CD4-positive, alpha-beta T cell treated with Interleukin-15 for 1 hour (primary cell): ENCODE measurements at places on chromosomes 5 and 9.

DNA sequence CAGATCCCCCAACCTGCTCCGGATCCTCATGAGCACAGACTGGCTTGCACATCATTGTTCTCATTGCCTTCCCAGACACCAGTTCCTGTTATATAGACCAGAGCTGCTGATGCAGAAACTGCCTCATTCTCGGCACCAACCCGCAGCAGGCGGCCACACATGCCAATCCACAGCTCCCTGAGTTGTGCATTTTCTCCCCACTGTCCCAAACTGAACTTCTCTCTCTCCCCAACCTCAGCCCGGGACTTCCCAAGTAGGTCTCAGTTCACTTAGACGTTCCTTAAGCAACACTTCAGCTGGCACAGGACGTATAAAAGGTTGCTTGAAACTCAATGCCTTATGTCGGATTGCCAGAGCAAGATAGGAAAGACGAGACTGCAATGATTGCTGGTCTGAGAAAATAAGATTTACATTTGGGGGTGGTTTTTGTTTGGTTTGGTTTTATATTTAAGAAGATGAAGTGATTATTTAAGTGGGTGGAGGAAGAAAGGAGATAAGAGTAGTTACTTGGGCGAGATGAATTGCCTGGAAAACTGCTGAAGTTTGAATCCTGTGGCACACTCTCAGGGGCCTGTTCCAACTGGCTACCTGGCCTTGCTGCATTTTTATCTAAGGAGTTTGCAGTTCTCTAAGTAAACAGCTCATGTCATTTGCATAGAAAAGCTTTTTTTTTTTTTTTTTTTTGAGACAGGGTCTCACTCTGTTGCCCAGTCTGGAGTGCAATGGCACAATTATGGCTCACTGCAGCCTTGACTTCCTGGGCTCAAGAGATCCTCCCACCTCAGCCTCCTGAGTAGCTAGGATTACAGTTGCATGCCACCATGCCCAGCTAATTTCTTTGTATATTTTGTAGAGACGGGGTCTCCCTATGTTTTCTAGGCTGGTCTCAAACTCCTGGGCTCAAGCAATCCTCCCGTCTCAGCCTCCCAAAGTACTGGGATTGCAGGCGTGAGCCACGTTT lies 155.4 kb downstream of the GOLPH3 start:
- DNase-seq: no peak

DNA sequence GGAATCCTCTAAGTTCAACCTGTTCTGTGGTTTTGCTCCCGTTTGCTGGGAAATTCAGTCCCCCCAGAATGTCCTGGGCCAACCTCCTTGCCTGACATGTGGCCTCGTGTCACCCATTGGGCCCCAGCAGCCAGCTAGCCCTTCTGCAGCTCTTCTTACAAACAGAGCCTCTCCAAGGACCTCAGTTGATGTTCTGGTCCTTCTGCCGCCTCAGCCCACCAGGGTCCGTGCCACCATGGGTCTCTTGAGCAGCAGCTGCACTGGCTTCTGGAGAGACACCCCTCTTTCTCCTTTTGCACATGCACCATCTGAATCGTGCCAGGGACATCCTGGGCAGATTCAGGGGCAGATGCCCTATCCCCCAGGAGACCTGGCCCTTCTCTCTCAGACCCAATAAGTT lies 85.0 kb downstream of the LMX1B start:
- no peak for DNase-seq

GRCh38 chr5:151483647-151484046 lies 36.2 kb downstream of the SLC36A1 start:
- DNase-seq: no peak

DNA sequence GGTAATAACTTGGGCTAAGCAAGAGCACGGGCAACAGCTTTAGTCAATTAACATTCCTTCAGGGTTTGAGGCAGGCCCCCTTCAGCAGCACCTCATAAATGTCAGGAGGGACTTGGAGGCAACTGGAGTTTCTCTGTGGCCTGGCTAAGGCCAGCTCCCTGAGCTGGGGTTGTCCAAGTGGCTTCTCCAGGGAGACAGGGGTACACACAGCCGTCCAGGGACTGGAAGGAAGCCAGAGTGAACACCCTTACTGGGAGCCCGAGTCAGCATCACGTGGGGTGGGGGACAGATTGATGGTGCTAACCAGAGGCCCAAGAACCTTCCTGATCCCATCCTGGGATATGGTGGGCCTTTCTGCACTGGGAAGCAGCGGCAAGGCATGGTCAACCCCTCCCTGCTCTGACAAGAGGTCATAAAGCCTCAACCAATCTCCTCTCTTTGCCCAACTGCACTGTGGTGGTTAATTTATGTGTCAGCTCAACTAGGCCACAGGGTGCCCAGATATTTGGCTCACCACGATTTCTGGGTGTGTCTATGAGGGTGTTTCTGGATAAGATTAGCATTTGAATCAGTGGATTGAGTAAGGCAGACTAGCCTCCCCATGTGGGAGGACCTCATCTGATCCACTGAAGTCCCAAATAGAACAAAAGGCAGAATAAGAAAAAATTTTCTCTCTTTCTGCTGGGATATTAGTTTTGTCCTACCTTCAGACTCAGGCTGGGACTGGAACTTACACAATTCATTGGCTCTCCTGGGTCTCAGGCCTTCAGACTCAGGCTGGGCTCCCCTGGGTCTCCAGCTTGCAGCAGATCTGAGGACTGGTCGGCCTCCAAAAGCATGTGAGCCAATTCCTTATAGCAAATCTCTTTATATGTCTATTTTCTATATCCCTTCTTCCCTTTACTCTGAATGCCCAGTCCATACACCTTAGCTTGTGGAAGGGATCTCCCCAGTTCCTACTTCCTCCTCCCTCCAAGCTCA lies 127.2 kb upstream of the LARP1 start:
- DNase-seq: no peak

DNA sequence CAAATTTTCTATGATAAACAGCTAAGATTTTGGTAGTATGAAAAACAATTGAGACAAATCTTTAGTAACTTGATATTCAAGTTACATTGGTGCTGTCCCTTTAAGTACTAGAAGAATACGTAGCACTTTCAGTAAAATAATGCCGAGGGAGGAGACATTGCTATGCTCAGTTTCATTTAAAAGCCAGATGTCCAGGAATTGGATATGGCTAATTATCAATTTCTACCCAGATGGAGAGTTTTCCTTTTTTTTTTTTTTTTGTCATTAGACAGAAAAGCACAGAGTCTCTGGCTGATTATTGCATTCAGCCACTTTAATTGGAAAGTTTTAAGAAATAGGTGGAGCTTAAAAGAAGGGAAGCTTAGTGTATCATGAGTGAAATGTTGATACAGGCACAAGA lies 40.4 kb upstream of the APC start:
- DNase-seq: no peak

GRCh38 chr9:123929870-123930831 lies at the start of gene DENND1A:
DENND1A (minus strand) TSS chr9:123930126; CDS start chr9:123929905, 221 bp downstream.
- DNase-seq: peak; percentile 91

GRCh38 chr5:124599028-124599973 lies 147.1 kb downstream of the ZNF608 start:
- DNase-seq: no peak

DNA sequence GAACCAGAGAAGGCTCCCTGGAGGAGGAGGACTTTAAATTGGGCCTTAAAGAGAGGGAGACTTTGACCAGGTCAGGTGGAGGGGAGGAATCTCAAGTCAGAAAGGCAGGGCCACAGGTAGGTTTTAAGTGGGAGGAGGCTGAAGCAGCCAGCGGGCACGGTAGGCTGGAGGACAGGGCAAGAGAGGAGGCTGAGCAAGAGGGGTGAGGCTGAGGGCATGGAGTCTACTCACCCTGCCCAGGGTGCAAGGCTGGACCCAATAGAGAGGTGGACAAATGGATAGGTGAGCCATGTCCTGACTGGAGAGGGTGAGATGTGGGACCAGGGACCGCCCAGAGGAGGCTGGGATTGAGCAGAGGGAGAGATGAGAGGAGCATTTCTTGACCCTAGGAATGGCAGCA lies 25.6 kb upstream of the TRIM14 start:
- no peak for DNase-seq

DNA sequence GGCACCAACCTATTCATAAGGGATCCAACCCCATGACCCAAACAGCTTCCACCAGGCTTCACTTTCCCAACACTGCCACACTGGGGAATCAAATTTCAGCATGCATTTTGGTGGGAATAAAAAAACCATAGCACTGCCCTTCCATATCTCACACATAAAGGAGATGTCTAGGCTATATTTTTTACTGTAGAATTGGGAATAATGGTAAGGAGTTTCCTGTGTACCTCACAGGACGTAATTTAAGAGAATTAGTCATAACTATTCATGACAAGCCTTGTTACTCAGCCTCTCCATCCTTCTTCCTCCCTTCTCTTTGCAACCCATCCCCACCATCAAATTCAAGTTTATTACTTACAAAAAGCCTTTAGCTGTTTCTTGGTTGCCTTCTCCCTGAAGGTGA lies 352.1 kb downstream of the MLLT3 start:
- DNase-seq: no peak

DNA sequence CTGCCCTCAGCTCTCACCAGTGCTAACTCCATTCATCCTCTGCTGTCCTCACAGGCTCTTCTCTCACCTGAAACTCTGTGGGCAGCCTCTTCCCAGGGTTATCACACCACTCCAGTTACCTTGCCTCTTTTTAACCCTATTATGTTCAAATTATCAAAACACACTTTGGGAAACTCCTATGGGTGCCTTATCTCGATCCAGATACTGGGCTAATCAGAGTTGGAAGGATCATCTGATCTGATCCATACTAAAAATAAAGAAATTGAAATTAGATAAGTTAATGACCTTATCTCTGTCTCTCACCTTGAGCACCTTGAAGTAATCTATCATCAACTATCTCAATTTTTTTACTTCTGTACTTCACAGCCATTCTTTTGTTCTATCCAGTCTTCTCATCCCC lies 300.5 kb upstream of the ISL1 start:
- no peak for DNase-seq

- no peak for DNase-seq
Observed at GRCh38 chr5:1747803-1748085, 51.9 kb downstream of the MRPL36 start.

DNA sequence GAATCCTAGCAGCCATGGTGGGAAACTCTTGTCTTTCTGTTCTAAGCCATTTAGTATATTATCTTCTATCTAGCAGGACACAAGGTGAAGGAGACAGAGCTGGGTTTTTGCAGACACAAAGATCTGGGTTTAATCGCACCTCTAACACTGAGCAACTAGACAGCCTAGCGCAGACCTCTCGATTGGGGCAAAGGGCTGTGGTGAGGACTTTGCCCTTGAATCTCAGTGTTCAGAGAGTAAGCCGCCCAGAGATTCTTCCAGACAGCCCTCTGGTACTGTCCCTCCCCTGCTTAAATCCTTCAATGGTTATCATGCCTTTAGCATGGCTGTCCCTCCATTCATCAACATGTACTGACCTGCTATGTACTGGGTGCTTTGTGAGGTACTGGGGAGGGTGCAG lies 128.1 kb downstream of the CRB2 start:
- no peak for DNase-seq

DNA sequence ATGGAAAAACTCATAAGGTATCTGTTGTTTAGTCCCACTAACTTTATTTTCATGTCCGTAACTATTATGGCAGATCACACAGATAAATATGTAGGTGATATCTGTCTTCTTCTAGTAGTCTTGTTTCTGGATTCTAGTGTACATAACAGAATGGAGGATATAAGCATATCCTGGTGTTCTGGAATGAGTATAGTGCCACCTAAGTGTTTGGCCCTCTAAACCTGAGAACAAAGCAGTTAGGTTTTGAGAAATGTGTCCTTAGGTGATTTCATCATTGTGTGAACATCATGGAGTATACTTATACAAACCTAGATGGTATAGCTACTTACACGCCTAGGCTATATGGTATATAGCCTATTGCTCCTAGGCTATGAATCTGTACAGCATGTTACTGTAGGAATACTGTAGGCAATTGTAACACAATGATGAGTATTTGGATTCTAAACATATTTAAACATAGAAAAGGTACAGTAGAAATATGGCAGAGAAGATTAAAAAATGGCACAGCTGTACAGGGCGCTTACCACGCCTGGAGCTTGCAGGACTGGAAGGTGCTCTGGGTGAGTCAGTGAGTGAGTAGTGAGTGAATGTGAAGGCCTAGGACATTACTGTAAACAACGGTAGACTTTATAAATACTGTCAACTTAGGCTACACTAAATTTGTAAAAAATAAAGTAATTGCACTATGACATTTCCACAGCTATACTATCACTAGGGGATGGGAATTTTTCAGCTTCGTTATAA lies 150.3 kb upstream of the SLC24A2 start:
- no peak for DNase-seq

DNA sequence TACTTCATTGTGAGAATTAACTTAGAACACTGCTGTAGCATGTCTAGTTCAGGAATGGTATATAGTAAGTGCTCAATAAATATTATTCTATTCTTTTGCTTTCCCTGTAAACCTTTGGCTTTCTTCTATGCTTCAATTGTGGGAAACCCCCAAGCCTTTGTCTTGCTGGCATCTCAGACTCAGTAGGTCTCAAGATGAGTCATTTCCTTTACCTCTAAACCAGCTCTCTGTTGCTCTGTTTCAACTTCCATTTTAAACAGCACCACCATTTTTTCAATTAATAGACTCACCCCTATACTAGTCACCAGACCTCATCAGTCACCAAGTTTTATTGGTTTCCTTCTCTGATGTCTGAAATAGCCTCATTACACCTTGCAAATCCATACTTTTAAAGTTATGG lies 43.5 kb downstream of the DMAC1 start:
- no peak for DNase-seq
